ENCODE measurements at places on chromosomes 2 and 18.

GRCh38 chr2:16127958-16128357 is 187.6 kb downstream of the MYCN start:
- DNase-seq, result no peak

- peak; percentile 31 for DNase-seq
These were observed 12.4 kb downstream of the DYM start for GRCh38 chr18:49447810-49448745.

DNA sequence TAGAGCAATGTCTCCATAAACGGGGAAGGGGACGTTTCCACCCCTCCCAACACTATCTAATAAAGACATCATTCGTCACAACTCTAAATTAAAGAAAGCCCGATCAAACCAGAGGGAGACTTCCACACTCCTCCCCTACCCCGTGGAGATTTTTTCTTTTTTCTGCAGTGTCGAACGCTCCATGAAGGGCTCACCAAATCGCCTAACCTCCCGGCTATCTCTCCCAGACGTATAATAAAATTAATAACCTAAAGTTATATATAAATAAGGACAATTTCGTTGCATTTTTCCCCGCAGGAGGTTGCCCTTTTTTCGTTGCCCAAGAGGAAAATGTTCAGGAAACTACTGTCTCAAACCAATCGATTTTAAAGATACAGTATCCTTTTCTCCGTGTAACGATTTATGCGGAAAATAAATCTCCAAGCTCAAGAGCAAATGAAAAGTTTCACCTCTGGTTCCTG is 2.4 kb downstream of the EVX2 start:
- no peak for DNase-seq

DNA sequence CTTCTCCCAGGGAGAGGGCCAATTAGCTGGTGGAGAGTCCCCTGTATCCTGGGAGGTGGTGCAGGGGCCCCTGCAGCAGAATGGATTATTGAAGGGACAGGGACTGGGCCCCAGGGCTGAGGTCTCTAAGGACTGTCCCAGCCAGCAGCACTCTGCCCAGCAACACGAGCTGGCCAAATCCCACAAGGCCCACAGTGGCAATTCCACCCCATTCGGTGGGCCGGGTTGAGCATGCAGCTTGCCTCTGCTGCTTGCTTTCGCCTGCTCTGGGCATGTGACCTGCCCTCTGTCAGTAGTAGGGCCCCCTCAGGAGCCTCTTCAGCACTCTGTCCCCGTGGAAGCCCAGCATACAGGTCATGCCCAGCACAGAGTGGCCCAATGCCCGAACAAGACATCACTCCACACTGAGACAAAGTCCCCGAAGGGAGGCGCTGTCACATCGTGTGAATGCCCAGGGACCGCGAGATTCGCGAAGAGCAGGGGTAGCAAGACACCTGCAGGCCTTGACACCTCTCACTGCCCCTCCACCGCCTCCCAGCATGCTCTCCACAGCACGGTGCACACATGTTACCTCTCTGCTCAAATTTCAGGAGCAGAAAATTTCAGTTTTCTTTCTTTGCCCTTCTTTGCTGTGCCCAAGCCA is 65.4 kb downstream of the CRACDL start:
- no peak for DNase-seq

- DNase-seq, result no peak
These were observed 133.4 kb upstream of the SPATS2L start for GRCh38 chr2:200172944-200173581.

DNA sequence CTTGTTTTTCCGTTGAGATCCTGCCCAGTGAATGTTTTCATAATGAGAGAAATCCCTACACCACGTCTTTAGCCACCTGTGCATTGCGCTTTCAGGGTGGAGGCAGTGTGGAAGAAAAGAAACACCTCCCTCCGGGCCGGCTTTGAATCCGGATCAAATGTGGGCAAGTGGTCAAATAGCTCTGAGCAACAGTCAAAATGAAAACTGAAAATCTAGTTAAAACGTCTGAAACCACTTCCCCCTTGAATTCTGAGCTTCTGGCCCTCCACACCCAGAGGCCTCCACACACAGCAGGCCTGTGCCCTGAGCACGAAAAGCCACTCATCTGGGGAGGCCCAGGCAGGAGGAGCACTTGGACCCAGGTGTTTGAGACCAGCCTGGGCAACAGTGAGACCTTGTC is 263.6 kb upstream of the SALL3 start:
- DNase-seq, result no peak

GRCh38 chr2:130850788-130851623 is 14.3 kb downstream of the ARHGEF4 start:
- peak; percentile 14 for DNase-seq

DNA sequence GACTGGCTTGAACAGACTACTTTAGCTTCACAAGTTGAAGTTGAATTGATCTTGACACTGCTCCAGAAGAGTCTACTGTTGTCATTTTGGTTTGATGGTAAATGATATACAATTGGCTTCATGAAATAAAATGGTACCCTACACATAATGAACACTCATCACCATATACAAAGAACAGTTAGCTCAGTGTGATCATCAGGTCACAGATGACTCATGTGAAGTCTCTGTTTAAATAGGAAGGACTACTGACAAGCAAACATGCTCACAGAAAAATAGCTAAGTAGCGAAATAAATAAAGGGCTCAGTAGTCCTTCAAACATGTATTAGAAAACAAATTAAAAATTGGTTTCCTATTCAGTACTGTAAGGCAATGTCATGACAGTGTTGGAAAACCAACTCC is 96.2 kb downstream of the MEIS1 start:
- no peak for DNase-seq

DNA sequence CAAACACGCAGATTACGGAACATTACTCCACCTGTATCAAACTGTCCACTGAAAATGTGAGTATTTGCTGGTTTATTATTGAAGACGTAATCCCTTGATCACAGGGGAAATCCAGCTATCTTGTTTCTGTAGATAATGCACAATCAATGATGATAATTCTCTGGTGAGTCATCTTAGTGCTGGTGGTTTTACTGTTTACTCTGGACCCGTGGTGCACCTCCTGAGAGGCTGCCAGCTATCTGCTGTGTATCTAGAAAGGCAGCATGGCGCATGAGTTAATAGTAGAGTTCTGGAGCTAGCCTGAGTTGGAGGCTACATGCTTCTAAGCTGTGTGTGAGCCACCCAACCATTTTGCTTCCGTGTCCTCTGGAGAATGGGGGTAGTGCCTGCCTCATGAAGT is 6.5 kb downstream of the NCAPH start:
- no peak for DNase-seq

DNA sequence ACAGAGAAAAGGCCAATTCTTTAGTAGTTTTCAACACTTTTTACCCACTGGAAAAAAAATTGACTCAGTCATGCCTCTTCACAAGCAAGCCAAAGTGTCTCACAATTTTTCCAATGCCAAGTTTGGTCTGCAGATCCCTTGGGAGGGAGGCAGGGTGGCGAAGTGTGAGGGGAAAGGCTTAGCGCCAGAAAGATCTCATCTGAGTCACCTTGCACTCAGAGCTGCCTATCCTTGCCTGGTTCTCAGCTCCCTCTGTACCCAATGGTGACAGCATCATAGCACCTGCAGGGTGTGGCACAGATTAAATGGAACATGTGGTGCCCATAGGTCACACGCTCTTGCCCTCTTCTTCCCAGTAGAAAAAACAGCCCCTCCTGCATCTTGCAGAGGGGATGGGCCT is 55.2 kb upstream of the GYPC start:
- DNase-seq, result no peak

DNA sequence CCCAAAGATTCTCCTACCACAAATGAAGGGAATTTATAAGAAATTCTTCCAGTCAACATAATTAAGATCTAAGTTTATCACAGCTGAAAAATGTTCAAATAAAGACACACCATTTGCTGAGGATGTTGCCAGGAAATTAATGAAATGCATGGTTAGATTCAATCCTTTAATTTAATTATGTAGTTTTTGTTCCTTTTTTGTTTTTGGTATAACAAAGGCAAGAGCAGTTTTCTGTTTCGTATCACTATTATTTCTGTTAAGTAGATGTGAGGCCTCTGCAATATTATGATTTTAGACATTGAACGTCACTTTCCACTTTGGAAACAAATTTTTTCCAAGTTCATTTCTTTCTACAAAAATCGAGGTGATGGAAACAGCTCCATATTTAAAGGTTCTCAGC is 440.0 kb downstream of the THSD7B start:
- DNase-seq, result no peak

- DNase-seq, result no peak
These were observed 97.7 kb upstream of the TFCP2L1 start for GRCh38 chr2:121382744-121383143.

DNA sequence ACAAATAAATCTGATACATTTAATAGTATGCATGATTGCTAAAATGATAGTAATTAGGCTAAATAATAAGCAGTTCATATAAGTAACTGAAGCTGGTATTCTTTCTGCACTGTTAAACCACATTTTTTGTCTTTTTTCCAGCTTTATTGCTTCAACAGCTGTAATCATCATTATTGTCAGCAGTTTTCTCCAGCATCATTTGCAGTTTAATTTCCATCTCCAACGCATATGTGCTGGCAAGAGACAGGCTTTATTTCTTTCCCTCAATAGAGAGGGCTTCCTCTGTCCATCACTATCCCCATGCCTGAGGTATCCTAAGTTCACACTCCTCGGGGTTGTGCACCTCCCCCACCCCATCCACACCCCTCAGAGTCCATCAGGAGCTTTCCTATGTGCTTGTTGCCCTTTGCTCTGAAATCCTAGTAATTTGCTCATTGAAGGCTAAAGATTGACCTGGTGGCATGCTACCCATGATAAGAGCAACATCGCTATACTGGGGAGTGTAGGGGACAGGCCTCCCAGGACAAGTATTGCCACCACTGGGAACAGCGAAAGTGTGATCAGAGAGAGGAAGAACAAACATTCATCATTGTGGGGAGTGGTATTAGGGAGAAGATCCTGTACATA is 37.1 kb downstream of the B4GALT6 start:
- DNase-seq, result no peak

GRCh38 chr2:7530001-7530400 is 612.8 kb downstream of the RNF144A start:
- DNase-seq, result no peak

GRCh38 chr2:49914281-49914680 is 760.0 kb upstream of the FSHR start:
- no peak for DNase-seq

DNA sequence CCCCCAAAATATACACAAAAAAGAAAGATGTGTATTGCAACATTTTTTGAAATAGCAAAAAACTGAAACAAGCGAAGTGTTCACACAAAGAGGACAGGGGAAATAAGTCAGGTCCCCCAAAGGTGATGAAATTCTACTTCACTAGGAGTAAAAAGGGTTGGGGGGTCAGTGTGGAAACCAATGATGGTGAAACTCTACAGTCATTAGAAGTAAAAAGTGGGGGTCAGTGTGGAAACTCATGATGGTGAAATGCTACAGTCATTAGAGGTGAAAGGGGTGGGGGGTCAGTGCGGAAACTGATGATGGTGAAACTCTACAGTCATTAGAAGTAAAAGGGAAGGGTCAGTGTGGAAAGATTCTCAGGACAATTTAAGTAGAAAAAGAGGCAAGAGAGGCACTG is 298.2 kb downstream of the EIPR1 start:
- no peak for DNase-seq

- no peak for DNase-seq
These were observed 195.4 kb upstream of the ARL4C start for GRCh38 chr2:234691968-234692955.

DNA sequence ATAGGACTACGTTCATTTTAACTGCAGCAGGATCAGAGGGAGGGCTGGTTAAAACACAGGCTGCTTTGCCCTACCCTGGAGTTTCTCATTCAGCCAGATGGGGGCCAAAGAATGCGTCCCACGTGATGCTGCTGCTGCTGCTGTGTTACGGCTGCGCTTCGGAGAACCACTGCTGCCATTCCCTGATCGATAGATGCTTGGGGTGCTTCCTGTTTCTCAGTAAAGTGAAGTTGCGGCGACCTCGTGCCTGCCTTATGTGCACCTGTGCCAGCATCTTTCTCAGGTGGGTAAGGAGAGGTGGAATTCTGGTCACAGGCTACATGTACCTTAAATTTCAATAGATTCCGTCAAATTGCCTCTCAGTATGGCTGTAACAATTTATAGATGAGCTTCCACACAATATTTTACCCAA is 24.7 kb upstream of the TOGARAM2 start:
- DNase-seq, result no peak

DNA sequence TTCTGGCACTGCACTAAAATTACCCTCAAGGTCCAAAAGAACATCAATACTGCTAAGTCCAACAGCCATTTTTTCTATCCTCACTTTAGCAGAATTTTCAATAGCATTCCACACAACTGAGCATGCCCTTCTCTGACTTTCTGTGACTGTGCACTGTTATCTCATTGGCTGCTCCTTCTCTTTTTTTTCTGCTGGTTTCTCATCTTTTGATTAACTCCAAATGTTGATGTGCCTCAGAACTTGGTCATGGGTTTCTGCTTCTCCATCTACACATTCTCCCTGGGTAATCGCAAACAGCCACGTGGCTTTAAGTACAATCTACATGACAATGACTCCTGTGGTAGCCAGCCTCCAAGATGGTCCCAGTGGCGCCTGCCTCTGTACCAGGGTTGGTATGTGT is 75.0 kb upstream of the CD226 start:
- no peak for DNase-seq

DNA sequence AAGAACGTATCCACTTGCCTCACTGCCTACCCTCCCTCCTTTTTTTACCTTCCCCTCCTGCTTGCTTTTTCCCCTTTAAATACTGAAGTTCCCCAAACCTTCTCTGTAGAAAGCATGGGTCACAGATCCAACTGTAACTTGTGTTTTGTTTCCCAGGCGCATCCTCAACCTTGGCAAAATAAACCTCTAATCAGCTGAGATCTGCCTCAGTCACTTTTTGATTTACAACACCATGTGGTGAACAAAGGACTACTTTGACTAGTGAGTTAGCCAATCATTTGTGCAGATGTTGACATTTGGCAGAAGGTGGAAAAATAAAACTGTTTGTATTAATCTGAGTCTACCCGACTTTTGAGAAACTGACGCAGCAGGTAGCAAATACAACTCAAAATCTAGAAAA is 23.3 kb upstream of the MCM6 start:
- DNase-seq, result no peak

GRCh38 chr2:7210712-7211111 is 293.5 kb downstream of the RNF144A start:
- DNase-seq, result no peak
